ENCODE measurements at places on chromosomes 7 and 10.

GRCh38 chr7:79093421-79093820, 360.0 kb downstream of the MAGI2 start:
- no peak for DNase-seq

- DNase-seq, result no peak
These were observed 5.8 kb downstream of the FLNC start for GRCh38 chr7:128835790-128836641.

- DNase-seq, result no peak
These were observed 77.4 kb upstream of the HPS1 start for GRCh38 chr10:98524124-98524523.

- DNase-seq, result no peak
These were observed 83.7 kb upstream of the KDM7A start for GRCh38 chr7:140260352-140261104.

- DNase-seq, result no peak
These were observed 326.2 kb upstream of the KAT6B start for GRCh38 chr10:74500026-74500704.

DNA sequence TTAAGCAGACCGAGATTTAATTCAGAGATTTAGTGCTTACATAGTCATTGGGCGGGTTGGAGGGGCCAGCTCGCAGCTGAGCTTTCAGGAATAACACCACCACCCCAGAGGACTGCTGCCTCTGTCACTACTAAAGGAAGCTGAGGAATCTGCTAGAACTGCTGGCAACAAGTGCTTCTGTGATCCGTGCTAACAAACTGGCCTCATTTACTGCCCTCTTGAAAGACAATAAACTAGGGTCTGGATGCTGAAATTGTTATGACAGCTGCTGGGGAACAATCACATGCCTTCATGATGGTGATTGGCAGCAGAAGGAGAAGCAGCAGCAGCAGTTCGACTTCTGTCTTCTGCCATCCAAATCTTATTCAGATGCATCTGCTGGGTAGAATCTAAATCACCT, 285.5 kb upstream of the TAC1 start:
- DNase-seq, result no peak

DNA sequence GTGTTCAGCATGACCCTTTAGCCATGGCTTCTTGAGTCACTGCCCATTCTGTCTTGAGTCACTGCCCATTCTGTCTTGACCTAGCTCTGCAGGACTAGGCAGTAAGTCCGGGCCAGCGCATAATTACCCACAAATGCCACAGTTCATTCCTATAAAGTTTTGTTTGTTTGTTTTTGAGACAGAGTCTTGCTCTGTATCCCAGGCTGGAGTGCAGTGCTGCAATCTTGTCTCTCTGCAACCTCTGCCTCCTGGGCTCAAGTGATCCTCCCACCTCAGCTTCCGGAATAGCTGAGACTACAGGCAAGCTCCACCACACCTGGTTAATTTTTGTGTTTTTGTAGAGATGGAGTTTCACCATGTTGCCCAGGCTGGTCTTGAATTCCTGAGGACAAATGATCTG, 32.7 kb upstream of the TARP start:
- no peak for DNase-seq

DNA sequence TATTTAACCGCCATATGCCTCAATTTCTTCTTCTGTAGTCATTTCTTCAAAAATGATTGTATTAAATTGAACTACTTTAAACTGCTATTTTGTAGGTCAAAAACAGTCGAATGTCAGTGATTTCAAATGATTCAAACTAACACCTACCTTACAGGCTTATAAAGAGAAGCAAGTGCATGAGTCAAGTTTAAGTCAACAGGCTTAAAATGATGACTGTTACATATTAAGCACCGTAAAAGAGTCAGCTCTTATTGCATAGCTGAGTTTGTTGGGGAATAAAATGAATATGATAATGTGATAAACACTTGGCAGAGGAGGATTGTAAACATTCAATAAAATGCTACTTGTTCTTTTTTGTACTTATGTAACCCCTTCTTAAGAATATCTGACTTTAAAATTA, 90.1 kb upstream of the ANKRD1 start:
- no peak for DNase-seq

DNA sequence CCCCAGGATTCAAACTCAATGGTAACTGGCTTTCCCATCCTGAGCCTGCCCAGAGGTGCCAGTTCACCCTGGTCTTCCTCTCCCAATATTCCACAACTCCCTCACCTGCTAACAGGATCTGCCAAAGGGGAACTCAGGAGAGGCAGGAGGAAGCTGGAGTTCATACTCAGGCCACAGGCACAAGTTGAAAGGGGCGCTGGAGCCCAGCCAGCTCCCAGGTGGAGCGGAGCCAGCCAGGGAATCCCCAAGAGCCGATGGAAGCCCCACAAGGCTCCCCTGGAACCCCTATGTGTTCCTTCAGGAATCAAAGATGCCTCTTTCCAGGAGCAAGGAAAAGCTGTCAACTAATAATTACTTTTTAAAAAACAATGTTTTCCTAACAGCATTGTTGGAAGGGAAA, 63.5 kb downstream of the SH3PXD2A start:
- DNase-seq, result no peak

- DNase-seq, result no peak
These were observed 860 bp downstream of the RPP30 start for GRCh38 chr10:90872648-90873020.

DNA sequence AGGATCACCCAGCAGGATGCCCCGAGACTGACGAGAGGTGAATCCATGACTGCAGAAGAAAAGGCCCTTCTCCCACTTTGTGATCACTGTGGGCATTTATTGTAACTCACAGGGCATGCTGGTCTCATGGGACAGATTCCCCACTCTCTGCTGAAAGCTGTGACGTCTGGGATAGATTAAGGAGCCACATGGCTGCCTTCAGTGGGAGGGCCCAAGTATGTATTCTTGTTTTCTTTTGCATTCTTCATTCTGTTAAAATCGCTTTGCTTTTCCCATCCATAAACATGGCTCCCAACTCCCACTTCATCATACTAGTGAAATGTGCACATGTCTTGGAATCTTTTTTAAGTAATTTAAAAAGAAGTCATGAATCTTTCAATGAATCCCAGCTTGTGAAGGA, 67.2 kb downstream of the FAM107B start:
- no peak for DNase-seq

DNA sequence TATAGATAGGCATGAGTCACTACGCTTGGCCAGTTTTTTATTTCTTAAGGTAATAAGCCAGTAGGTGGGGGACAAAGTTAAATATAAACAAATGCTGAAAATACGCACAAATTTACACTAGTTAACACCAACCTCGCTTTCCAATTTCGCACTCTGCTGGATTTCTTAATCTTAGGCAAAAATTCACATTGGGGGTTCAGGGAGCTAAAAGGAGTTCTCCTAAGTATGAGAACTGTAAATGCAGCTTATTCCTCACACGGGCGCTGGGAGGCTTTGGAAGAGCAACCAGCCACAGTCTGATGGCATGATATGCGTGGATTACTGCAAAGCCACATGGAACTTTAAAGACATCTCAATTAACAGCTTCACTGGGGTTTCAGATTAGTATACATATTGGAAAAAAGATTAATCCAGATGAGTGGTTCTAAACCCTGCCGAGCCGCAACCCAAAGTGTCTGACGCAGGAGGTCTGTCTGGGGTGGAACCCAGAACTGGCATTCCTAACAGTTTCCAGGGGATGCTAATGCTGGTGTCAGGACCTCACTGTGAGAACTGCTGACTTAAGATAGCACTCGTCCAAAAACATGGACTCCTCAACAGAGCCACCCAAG, 16.2 kb downstream of the TNS3 start:
- DNase-seq, result no peak

- no peak for DNase-seq
These were observed 92.6 kb downstream of the PTPRE start for GRCh38 chr10:127999297-128000129.

GRCh38 chr10:14567421-14567820, 207.3 kb downstream of the FAM107B start:
- DNase-seq, result no peak

DNA sequence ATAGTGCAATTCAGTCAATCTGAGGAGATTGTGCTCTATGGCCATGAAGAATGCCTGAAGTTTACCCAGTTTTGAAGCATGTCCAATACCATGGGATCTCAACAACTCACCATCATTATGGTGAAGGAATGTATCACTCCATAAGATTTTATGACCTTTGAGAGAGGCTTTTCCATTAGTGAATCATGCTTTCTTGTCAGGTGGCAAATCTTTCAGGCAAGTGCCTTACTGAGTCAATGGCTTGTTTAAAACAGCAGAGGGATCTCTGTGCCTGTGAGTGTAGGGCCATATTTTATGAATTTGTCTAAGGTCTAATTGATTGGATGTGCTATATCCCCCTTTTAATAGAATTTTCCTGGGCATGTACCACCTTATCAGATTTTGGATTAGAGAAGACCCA, 131.5 kb downstream of the CCDC7 start:
- no peak for DNase-seq

DNA sequence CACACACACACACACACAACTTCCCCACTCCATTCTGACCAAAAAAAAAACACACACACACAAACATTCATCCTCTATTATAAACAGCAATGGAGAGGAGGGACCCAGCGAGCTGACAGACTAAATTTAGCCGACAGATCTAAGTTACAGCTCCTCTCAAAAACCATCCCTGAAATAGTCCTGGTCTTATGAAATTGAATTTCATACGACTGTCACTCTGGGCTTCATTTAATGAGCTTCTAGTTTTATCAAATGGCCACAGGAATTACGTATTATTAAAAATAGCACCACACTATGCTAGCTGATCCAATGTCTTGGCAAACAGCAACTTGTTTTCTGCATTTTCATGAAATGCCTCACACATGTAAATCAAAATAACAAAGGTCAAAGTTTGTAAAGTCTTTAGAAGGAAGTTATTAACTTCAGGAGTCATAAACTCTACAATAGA, 131.3 kb upstream of the ASAH2 start:
- no peak for DNase-seq

DNA sequence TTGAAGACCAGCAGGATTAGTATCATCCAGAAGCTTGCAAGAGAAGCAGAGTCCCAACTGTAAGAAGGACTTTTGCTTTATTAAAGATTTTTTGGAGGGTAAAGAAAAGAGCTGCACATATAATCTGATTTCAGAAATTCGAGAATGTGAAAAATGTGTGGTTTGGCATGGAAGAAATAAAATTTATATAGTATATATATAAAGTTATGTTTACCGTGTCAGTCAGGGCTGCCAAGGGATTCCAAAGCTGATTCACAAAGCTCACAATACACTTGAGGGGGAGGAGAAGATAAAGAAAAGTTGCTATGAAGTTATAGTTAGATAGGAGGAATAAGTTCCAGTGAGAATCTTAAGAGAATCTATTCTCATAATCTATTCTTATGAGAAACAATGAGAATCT, 231.8 kb upstream of the CACNA2D1 start:
- DNase-seq, result no peak

- no peak for DNase-seq
These were observed 114.5 kb downstream of the INSYN2A start for GRCh38 chr10:127081851-127082345.

- DNase-seq, result no peak
These were observed 145.4 kb upstream of the ASAH2 start for GRCh38 chr10:50396491-50397311.

- DNase-seq, result no peak
These were observed at the start of gene NEURL1 for GRCh38 chr10:103493362-103493915. NEURL1 (plus strand) TSS chr10:103493705; CDS start chr10:103494388, 683 bp downstream.

DNA sequence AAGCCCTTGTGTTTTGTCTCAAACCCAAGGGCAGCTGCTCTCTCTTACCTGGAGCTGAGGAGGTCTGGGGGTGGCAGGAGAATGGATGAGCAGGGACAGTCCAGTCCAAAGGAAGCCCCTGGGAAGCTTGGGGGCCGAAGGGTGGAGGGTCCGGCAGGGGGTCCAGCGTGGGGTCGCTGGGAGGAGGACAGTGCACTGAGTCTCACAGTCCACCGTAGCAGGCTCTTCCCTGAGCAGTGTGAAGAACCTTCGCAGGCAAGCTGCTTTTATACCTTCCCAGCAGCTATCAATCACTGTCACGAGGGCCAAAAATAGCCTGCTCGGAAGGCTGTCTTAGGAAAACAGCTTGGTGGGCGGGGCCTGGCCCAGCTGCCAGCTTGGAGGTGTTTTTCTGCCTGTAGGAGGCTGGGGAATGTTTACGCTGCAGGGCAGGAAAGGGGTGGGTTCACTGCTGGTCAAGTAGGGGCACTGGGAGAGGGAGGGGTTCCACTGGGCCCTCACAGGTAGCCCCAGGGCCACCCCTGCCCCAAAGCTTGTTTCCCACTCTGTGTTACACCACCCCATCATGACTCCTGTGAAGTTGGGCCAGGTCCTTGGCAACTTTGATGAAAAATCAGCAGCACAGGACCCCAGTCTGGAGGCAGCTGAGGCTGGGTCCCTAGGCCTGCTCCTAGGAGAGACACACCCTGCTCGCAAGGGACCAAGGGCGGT, at the start of gene DEPP1:
Gene DEPP1, minus strand, starts transcription at position 240 of the 711 bp plus-strand sequence. CDS start 779 bp downstream, outside the sequence.
- no peak for DNase-seq
